Activated CD4-positive, alpha-beta T cell treated with anti-CD3 and anti-CD28 coated beads for 24 hours (primary cell): ENCODE measurements at places on chromosomes 3 and 15.

- no peak for DNase-seq
Measured at GRCh38 chr15:67103869-67104268, 38.5 kb downstream of the SMAD3 start.

DNA sequence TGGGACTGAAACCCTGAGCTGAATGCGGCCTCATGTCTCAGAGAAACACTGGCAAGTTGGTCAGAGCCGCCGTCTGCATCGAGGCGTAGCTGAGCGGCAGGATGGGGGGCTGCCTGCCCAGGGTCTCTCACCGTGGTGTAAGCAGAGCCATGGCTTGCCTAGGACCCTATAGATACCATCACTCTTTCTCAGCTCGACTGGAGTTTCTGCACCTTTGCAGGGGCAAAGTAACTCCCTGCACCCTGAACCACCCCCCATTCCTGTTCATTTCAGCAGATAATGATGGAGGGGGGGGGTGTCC is 28.4 kb upstream of the NR2E3 start:
- no peak for DNase-seq

GRCh38 chr3:120469882-120470301 is 19.1 kb upstream of the FSTL1 start:
- DNase-seq: no peak

DNA sequence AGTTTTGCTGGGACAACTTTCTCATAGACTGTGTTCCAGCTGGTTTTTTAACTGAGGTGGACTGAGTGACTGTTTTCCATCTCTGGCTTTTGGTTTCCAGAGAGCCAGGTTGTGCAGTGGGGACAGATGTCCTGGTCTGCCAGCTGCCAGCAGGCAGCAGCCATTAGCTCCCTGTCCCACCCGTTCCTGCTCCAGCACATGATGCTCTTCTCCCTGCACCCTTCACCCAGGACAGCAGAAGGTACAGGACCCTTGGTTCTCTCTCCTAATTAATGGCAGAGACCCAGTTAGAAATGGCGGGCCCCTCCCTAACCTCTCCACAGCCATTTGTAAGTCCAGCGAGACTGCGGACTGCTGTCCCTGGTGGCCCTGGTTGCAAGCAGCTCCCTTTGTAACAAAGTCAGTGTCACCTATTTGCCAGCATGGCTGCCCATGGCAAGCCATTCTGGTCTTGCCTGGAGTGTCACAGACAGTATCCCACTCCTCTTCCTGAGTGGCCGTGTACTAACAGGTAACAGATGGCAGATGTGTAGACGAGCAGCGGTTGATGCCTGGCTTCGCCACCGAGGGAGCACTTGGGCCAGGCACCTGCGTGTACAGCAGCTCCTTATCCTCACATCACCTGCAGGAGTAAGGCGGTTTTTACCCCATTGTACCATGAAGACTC is 148.3 kb downstream of the DNAJB8 start:
- DNase-seq: no peak

GRCh38 chr3:45180051-45180450 is 33.9 kb upstream of the CDCP1 start:
- DNase-seq: no peak

DNA sequence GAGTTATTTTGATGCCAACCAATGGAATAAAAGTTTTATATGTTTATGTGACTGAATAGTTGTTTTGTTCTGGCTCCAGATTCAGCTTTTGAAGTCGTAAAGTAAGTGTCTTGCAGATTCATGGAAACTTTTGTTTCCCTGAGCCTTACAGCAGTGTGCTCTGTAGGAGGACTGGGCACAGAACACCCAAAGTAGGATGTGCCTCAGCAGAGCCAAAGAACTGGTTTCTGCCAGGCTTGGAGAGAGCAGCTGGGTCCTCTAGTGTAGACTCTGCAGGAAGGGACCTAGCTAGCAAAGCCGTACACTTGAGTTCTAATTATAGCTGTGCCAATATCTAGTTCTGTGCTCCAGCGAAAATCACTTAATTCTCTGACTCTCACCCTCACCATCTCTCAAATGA is 261.2 kb upstream of the DNAJC19 start:
- no peak for DNase-seq

DNA sequence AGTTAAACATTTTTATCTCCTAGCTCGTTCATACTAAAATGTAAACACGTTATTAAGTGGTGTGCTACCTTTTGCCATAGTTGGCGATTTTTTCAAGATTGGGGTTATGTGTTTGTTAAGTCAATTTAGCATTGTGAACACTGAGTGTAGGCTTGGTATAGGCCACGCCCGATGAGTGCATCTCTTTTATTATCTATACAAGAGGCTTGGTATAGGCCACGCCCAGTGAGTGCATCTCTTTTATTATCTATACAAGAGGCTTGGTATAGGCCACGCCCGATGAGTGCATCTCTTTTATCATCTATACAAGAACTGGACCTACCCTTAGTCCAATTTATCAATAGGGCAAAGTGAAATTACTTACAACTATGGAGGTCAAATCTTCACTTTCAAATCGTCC is 70.4 kb downstream of the NIPA2 start:
- no peak for DNase-seq

DNA sequence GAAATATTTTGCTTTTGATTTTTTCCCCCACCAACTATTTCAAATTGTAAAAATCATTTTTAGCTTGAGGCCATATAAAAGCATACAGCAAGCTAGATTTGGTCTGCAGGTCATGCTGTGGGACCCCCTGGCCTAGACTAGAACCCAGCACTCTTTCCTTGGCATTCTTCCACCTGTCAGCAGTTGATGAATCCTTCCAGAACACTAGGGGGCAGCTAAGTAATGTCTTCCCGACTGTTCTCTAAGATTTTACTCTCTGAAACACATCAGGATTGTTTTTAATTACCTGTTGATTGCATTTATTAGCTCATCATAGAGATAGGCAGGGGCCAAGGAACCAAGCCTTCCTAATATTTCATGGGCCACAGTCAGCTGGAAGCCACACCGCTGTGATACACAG is 174.5 kb downstream of the CACNA1D start:
- no peak for DNase-seq

DNA sequence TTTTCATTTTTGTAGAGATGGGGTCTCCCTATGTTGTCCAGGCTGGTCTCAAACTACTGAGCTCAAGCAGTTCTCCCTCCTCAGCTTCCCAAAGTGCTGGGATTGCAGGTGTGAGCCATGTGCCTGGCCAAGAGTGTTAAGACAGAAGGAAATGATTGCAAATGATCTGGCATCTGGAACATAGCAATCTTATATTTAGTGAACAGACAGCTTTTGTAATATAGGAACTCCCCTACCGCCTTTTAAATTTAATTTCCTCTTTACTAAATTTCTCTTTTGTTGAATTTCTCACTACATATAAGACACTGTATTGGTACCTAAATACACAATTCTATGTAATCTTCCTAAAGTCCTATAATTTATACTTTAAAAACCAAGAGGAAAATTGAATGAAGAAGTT is 13.1 kb downstream of the ANO10 start:
- no peak for DNase-seq

DNA sequence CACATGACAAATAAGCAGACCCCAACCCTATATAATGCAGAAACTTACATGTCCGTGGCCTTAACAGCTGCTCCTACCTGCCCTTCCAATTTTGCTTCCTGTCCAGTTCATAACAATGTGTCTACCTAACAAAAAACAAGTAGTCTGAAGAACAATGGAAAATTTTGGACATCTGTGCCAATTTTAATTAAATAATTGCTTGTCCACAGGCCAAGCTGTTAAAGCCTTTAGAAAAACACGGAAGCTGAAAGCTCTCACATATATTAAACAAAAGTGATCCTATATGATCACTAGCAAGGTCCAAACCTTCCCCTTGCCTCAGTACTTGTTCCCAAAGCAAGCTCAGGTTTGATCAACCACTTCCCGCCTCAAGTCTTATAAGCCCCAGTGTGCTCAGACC is 37.1 kb downstream of the MAGI1 start:
- no peak for DNase-seq

DNA sequence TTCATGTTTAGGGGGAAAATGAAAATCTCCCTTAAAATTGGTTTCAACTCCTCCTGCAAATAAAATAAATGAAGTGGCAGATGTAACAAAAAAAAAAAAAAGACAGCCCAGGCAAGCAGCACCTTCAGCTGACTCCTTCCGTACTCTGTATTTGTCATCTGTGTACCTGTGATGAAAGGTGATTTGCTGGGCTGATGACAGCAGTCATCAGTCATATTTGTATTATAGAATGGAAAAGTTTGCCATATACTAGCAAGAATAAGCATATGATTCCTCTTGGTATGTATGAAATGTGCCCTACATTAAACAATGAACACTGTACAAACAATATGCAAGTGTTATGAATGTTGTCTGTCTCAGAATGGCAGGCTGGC is 44.1 kb upstream of the WWTR1 start:
- DNase-seq: no peak

- no peak for DNase-seq
Measured at GRCh38 chr15:43931790-43932435, 105.1 kb downstream of the WDR76 start.

- DNase-seq: no peak
Measured at GRCh38 chr15:47750740-47751262, 33.5 kb downstream of the SEMA6D start.

- no peak for DNase-seq
Measured at GRCh38 chr3:138137861-138138260, 5.7 kb upstream of the A4GNT start.

GRCh38 chr3:66378256-66378655 is 122.6 kb downstream of the LRIG1 start:
- DNase-seq: no peak

DNA sequence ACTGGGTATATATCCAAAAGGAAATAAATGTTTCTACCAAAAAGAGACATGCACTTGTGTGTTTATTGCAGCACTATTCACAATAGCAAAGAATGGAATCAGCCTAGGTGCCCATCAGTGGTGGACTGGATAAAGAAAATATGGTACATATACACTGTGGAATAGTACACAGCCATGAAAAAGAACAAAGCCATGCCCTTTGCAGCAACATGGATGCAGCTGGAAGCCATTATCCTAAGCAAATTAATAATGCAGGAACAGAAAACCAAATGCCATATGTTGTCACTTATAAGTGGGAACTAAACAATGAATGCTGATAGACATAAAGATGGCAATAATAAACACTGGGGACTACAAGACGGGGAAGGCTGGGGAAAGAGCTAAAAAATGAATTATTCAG is 102.9 kb downstream of the RPL39L start:
- no peak for DNase-seq

GRCh38 chr15:46266661-46267060 is 631.8 kb downstream of the SQOR start:
- DNase-seq: no peak

DNA sequence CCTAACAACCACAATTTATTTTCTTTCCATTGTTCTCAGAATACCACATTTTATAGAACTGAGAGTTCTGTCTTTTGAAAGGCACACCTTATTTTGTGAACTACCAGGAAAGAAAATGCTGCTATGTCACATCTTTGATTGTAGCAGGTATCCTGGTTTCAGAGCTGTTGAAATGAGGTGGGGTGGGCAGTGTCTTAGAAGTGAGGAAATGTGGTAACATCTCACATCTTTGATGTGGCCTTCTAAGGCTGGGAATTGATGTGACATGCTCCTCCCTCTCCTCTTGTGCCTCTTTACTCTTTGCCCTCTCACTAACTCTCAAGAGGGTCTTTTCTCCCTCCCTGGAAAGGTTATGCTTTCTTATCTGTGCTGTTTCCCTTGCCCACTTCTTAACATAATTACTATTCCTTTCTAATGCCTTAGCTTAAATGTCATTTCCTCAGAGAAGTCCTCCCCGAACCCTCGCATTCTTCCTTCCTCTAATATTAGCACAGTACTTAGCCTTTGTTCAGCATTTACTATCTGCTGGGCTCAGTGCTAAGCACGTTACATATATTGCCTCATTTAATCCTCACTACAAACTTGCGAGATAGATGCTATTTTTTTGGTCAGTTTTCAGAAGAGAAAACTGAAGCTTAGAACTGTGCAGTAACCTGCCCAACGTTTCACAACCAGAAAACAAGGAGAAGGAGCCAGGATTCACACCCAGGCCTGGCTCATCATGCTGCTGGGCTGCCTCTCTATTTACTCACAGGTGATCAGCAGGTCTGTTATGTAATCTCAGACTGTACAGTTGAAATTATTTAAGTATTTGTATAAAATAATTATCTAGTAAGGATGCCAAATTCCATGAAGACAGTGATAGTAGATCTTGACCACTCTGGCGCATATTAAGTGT is 24.0 kb upstream of the SPTSSB start:
- DNase-seq: no peak

DNA sequence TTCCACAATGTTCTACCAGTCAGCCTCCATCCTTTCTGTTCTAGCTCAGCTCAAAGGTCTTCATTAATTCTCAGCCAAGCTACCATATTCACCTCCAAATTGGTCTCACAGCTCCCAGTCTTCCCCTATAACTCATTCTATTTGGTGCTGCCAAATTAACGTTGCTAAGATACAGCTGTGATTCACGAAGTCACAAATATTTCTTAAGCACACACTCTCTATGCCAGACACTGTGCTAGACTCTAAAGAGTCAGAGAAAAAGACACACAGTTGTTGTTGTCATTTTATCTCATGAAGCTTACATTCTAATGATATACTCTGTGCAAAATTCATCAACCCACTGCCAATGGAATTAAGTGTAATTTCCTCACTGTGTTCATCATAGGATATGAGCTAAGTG is 102.8 kb downstream of the FRMD5 start:
- no peak for DNase-seq

GRCh38 chr3:16264174-16264707 is 502 bp downstream of the DPH3 start:
- no peak for DNase-seq
